ENCODE measurements at places on chromosomes 2 and 18.
A peak's percentile ranks its signal among the peaks of the same experiment; 100 is the strongest.

GRCh38 chr2:28360718-28361293 lies 31.9 kb upstream of the FOSL2 start:
- DNase-seq, result no peak

DNA sequence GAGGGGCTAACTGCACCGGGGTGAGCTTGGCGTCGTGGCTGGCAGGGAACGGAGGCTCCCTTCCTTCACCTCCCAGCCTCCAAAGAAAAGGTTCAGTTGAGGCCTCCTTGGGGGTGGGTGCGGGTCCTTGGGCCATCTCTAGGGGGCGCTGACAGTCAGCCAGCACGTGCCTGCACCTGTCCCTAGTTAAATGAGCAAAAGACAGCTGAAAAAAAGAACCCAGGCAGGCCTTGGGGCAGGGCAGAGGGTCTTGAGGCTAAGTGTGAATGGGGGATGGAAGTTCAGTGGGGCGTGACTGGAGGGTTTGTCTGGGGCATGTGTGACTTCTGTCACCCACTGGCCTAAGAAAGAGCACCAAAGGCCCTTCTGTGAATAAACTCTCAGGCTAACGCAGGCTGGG lies 56.4 kb downstream of the ZFP36L2 start:
- peak; percentile 67 for DNase-seq

DNA sequence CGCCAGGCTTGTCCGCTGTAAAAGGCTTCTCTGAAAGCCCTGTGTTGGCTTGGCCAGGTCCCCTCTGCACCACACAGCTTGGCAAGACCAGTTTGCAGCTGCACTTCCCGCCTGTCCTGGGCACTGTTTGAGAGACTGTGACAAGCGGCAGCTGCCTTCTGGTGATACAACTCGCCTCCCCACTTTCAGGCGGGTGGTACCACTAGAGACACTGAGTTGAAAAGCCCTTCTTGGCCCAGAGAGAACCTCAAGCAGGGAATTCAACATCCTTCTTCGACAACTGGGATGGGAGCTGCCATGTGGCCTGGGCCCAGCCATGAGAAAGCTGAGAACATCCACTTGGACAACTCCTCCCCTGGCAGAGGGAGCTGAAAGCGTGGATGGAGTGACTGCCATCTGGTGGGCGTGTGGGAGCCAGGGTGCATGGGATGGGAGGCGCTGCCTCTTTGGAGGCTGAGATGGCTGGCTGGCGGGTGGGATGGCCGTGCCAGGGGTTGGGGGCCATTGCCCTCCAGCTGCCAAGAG lies 125.5 kb upstream of the REV1 start:
- DNase-seq, result no peak

- DNase-seq, result no peak
Observed at GRCh38 chr2:173792166-173792565, 173.0 kb downstream of the SP3 start.

- no peak for DNase-seq
Observed at GRCh38 chr2:200394045-200394444, 87.6 kb downstream of the SPATS2L start.

- DNase-seq, result no peak
Observed at GRCh38 chr2:65813631-65814173, 381.3 kb upstream of the SPRED2 start.

- no peak for DNase-seq
Observed at GRCh38 chr2:118084491-118085089, 3.7 kb upstream of the INSIG2 start.

- DNase-seq, result no peak
Observed at GRCh38 chr2:67824186-67824585, 238.6 kb downstream of the C1D start.

Measured in GM10248 (cell line).